ENCODE measurements at places on chromosomes 3 and 15.

GRCh38 chr15:95407534-95407933, 923.0 kb upstream of the NR2F2 start:
- DNase-seq: no peak

GRCh38 chr3:49007771-49008528, 759 bp downstream of the WDR6 start:
- peak; percentile 83 for DNase-seq

DNA sequence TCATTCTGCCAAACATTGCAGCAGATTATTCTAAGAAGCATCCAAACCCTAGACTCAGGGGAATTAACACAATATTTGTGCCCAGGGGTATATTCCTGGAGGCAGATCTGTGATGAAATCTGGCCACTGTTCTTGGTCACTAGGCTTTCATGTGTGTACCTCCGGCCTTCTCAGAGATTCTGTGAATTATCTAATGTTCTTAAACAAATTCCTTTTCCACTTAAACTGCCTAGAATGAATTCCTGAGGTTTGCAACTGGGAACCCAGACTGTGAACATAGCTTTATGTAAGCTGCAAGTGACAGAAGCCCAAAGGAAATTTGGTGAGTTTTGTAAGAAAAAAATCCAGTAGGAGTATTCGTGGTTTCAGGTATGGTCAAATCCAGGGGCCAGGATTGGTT, 20.7 kb upstream of the CTNNB1 start:
- no peak for DNase-seq

DNA sequence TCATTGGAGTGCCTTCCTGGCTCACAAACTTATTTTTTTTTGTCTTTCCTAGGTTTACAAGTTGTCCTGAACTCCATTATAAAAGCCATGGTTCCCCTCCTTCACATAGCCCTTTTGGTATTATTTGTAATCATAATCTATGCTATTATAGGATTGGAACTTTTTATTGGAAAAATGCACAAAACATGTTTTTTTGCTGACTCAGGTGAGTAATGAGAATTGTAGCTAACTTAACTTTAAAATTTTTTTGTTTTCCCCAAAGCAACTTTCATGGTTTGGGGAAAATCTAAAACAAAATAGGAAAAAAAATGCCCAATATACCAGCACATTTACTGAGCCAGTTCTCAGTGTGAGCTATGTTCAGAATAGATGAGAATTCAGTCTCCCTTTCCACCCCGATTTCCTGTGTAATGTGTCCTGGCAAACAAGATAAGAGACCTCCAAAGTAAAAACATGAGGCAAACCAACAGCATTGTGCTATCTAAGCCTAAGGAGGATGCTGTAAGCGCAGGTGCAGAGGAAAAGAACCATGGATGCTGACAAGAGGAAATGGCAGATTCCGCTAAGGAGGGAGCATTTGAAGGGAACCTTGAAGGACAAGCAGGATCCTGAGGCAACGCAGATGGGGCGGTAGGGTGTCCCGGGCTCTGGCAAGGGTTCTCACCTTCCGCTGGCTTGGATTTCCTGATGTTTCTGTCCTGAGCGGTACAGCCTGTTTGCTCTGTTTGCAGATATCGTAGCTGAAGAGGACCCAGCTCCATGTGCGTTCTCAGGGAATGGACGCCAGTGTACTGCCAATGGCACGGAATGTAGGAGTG, 171.4 kb downstream of the CACNA1D start:
- DNase-seq: no peak

DNA sequence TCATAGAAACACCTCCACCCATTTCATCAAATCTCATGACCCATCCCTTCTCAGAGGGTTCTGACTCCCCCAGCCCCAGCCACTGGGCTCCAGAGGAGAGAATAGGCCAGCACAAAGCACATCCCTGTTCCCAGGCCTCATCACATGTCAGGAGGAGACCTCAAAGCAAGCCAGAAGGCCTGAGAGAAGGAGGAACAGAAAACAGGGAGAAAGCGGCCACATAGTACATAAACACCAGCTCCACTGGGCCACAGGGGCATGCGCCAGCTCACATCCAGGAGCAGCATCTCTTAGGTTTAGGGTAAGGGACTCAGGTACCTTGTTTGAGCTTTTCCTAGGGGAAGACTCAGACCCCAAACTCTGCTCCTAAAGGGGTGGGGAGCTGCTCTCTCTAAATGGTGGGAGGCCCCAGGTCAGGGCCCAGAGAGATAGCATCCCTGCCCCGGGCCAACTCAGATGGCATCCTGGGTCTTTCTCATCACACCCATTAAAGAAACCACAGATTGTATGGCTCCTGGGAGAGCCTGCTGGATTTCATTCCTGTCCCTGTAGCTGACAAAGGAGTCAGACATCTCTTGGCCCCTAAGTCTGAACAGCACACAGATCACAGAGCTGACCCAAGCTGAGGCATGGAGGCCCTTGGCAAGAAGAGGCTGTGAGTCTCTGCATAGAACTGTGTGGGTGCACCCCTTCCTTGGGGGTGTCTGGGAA, 2.5 kb downstream of the SHF start:
- DNase-seq: no peak

- no peak for DNase-seq
Observed at GRCh38 chr3:32817558-32818228, at the start of gene TRIM71. TRIM71 (plus strand) TSS chr3:32817997; CDS start chr3:32818081, 84 bp downstream.

DNA sequence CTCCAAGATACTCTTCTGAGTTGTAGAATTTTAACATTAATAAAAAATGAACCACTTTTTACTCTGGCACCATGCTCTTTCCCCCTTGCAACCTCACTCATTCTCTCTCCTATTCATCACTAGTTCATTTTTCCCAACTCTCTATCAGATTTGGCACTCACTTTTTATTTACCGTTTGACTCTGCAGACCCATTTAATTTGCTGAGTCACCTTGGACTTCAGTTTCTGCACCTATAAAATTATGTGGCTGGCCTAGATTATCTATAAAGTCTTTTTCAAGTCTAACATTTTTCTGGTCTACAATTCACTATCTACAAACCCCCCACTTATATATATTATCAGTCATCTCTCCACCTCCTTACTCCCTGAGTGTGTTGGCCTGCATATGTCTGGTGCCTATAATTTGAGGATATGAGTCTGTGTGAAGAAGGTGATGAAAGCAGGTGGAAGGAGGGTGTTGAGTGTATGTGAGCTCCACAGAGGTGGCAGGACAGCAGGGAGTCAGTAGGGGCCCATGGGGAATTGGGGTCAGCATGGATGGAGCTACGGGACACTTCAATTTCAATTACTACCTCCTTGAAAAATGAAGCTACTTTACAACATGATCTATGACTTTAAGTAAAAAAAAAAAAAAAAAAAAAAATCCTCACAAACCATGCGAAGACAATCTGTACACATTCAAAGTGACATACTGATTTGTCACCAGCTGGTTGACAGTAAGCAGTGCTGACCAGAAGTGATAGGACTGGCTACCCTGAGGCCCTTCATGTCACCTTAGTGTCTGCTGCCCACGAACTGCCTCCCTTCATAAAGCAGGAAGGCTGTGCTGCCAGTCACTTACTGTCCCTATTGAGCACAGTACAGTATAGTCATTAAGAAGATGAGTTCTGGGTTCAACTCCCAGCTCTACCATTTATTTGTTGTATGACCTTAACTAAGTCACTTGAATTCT, 334.2 kb upstream of the IL12A start:
- DNase-seq: no peak

GRCh38 chr3:134709076-134709475, 58.3 kb upstream of the KY start:
- no peak for DNase-seq

- DNase-seq: no peak
Observed at GRCh38 chr3:4750306-4750968, 228.8 kb upstream of the BHLHE40 start.

DNA sequence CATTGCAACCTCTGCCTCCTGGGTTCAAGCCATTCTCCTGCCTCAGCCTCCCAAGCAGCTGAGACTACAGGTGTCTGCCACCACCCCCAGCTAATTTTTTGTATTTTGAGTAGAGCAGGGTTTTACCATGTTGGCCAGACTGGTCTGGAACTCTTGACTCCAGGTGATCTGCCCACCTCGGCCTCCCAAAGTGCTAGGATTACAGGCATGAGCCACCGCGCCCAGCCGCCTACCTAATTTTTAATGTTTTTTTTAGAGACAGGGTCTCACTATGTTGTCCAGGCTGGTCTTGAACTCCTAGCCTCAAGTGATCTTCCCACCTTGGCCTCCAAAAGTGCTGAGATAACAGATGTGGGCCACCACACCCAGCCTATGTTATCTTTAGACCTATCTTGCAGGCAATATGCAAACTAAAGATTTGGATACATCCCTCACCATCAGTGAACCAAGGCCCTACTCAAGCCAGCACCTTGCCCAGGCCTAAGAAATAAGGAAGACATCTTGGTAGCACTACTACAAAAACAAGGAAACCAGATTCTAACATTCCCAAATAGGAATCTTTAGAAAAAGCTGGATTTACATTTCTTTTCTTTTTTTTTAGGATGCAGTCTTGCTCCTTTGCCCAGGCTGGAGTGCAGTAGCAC, 6.3 kb upstream of the GMPPB start:
- DNase-seq: no peak

DNA sequence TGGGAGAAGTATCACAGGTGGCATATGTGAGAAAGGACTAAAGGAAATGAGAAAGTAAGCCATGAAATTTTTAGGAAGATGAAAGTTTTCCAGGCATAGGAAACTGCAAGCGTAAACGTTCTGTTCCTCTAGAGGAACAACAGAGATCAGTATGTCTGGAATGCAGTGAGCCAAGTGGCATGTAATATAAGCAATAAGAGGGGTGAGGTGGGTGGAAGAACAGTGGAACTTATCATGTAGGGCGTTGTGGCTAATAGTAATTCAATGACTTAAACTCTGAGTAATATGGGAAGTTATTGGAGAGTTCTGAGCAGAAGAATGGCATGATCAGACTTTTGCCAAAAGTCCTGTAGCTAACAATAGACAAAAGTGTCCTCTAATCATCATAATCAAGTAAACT, 902.9 kb downstream of the EPHA3 start:
- DNase-seq: no peak

- peak; percentile 70 for DNase-seq
Observed at GRCh38 chr3:129560269-129560787, 17.4 kb downstream of the H1-8 start.

DNA sequence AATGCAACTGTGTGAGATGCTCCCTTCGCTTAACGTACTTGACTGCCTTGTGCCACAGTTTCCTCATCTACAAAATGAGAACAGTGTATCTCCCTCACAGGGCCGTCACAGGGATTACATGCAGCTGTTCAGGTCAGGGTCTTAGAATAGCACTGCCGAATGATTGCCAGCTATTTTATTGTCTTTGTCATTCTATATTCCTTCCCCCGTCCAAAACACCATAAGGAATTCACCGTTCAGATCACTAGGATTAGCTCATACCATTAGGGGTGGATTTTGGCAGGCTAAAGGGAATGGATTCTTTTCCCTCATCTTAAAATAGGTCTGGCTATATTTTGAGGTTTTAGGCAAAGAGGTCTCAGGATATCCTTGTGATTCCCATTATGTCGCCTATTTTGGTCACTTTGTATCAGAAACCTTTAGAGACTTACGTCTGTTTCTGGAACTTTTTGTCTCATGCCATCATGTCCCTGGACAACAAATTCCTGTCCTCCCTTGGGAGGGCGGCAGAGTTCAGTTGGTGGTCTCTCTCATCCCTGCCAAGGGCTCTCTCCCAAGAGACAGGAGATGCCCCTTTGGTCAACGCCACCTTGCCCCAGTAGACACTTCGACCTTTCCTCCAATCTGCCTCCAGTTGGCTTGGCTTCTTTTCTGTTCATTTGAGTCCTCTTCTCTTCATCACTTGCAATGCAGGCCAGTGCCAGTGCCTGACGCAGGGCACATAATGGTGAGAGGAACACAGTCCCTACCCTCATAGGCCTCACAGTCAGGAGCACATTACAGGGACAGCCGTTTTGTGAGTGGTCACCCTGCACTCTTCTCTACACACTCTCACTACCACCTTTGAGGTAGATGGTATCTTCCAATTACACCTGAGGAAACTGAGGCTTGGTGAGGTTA, 171.6 kb upstream of the BHLHE40 start:
- DNase-seq: no peak

- no peak for DNase-seq
Observed at GRCh38 chr3:189508784-189509501, 122.2 kb upstream of the TP63 start.

DNA sequence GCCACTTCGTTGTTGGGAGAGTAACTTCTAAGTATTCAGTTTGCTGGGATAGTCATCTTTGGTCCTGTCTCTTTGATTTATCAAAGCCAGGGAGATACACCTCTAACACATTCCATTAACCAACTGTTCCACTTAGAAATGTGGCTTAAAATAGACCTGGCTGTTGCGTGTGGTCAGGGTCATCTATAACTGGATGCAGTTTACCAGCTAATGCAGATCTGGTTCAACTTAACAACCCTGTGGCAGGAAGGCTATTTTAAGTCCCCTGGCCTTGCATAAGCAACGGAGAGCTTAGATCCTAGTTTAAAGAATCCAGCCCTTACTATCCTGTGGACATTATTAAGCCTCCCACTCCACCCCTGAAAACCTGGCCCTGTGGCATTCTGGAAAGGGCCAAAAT, 28.1 kb upstream of the CAPN3 start:
- DNase-seq: no peak

DNA sequence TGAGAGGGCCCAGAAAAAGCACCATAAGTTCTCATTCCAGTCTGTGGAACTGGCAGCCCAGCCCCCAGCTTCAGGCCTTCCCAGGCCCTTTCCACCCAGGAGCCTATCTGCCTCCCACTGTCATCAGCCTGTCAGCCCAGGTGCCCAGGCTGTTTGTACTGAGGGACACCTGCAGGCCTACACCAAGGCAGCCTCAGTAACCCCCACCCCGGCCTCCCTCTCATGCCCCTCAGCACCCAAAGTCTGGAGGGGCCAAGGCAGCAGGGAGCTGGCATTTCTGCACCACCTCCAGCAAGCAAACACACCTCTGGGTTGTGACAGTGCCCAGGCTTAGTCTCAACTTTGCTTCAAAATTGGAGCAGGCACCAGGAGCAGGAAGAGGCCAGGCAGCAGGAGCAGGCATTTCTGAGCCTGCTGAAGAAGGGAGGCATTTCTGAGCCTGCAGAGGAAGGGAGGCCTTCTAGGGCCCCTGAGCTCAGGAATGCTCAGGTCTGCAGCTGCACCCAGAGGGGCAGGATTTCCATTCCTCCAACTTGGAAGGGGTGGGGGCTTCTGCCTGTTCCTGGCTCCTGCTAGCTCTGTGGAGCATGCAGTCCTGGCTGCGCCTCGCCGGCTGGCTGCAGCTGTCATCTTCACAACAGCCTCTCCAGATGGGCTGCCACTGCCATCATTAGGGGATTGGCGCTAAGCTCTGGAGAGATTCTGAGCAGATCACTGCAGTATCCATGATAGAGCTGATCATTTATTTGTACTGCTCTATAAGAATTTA, 396.1 kb downstream of the UNC13C start:
- DNase-seq: no peak

DNA sequence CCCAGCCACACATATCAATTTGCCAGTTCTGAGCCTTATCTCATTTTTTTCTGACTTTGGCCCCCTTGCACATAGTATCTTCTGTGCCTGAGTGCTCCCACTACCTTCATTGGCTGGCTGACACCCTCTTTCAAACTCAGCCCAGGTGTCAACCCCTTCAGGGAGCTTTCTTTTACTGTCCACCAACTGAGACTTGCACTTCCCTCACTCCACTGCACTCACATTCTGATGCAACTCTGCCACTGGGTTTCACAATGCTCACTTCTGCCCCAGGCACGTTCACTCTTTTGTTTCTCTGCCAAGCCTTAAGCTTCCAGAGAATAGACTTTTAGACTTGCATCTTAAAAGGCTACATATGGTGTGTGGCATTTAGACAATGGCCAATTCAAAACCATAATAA, 101.5 kb upstream of the CBLB start:
- DNase-seq: peak; percentile 81

GRCh38 chr15:78718837-78719236, 77.8 kb upstream of the CHRNB4 start:
- DNase-seq: no peak

GRCh38 chr15:34684351-34684750, 70.4 kb downstream of the GJD2 start:
- no peak for DNase-seq
